SHP77 (cell line): ENCODE measurements at places on chromosomes 12 and 14.
A peak's percentile ranks its signal among the peaks of the same experiment; 100 is the strongest.

- peak; percentile 73 for DNase-seq
Observed at GRCh38 chr12:108664338-108665258, 30.9 kb upstream of the SELPLG start.

DNA sequence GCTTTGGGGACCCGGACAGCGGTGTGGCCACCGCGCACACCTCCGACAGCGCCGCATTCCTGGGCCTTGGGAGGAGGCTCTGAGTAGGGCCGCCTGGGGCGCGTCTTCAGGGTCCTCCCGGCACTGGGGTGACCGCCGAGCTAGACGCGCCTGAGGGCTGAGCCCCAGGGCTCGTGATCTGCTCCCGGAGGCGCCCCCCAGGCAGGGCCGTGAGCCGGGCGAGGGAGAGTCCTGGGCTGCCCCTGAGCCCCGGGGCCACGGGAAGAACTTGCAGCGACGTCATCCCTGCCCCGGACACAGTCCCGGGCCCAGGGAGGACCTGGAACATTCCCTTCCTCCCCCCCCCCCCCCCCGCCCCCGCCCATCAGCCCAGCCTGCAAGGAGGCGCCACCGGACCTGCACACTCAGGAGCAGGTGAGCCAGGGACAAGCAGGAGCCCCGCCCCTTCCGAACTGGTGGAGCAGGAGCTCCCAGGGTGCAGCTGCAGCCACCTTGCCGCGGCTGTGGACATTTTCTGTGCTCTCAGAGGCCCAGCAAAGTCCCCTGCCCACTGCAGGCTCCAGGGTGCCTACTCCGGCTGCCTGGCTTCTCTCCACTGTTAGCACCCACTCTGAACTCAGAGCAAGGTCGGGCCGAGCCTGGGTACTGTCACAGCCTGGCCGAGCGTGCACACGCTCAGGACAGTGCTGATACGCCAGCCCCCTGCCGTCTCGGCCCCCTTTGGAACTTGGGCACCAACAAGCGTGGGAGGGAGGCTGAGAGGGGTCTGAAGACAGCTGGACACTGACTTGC is 50.7 kb downstream of the A2M start:
- peak; percentile 17 for DNase-seq

GRCh38 chr12:103498990-103499389 is 3.2 kb upstream of the C12orf42 start:
- no peak for DNase-seq

DNA sequence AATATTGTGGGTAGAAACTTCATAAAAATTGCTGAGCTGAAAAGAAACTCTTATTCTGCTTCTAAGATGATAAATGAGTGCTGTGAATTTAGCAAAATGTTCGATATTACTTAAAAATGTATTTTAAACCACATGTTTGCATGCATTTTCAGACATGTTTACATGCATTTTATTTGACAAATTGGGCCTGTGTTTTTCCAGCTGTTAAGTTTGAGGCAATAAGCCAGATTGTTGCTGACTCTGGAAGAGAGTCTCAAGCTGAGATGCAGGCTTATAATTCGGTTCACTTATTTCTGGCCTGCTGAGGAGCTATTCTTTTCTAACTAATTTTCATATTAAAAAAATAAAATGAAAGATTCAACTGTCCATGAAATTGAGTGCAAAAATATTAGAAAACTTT is 110.1 kb downstream of the SYNE2 start:
- DNase-seq: no peak

DNA sequence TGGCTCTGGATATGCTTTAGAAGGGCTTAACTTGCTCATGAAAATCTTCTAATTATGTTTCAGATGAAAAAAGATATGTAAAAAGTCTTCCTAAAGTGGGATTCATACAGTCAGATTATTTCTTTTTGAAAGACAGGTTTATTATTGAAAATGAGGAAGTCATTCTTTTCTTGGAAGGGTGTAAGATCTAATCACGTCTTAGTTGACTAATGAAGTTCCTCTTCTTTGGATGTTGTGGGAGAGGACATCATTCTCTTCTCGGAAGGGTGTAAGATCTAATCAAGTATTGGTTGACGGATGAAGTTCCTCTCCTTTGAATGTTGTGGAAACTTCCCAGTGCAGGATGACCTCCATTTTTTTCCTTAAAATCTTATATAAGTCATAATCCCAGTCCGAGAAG is 74.9 kb downstream of the ALG10 start:
- DNase-seq: no peak

GRCh38 chr12:40502322-40502721 is 189.9 kb upstream of the CNTN1 start:
- no peak for DNase-seq

- DNase-seq: no peak
Observed at GRCh38 chr12:124621296-124621660, 53.9 kb upstream of the NCOR2 start.

- no peak for DNase-seq
Observed at GRCh38 chr12:1291601-1292332, 300.7 kb downstream of the ERC1 start.

- no peak for DNase-seq
Observed at GRCh38 chr12:107485731-107486130, 199.9 kb upstream of the PWP1 start.

DNA sequence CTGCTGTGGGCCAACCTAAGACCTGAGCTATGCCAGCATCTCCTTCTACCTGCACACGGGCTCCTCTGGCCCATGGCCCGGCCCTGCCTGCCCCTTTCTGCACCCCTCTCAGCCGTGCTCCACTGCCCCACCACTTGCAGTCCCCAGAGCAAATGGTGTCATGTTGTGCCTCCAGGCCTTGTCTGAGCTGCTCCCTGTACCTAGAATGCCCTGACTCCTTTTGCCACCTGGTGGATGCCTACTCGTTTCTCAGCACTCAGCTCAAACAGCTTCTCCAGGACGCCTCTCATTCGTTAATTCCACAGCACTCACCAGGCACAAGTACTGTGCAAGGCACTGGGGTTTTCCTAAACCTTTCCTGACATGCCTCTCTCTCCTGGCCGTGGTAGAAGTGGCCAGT is 63.2 kb upstream of the PNMA1 start:
- DNase-seq: no peak

GRCh38 chr12:44852483-44852882 is 23.6 kb downstream of the NELL2 start:
- no peak for DNase-seq
